IMR-90 (cell line): ENCODE measurements at places on chromosomes 1 and 21. TPM values are rescaled to one million over a fixed set of nuclear protein-coding genes. Genes with fewer than 3 reads are reported as not detected.
A peak's percentile ranks its signal among the peaks of the same experiment; 100 is the strongest.

DNA sequence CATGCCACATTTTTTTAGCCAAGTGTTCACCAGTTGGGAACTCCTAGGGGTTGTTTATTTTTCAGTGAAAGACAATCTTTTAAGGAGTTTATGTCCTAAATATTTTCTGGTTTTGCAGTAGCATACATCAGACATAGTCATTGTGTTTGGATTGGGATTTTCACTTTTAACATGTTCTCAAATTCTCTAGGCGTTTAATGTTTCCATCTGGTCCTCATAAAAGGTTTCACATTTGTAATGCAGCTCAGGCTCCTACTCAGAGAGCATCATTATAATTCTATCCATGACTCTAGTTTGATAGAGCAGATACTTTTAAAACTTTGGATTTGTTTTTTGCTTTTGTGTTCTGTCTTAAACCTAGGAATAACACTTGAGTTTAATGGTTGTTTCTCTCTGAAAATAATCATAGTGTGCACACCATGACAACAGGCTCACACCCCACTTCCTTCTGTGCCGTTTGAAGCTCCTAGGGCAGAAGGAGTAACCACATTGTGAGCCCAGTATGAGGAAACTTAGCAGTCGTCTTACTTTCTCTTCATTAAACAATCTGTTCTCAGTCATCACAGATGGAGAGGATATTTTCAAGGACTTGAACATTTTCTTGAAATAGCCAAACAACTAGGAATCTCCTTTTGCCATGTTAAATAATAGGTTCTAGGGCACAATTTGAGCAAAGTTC, 219.6 kb downstream of the PDE4B start:
- H3K27me3 ChIP-seq, result no peaks in the 10 kb centered on the region
- peak; percentile 37 for DNase-seq
- no peak overlapping the region for H3K4me3 ChIP-seq
- no peaks in the 10 kb centered on the region for H3K36me3 ChIP-seq
- no peaks in the 10 kb centered on the region for H3K4me1 ChIP-seq

GRCh38 chr1:100188617-100189016, 10.6 kb upstream of the LRRC39 start:
- peaks cover 5% of the 10 kb centered on the region for H3K4me1 ChIP-seq
- H3K36me3 ChIP-seq, result no peaks in the 10 kb centered on the region
- H3K4me3 ChIP-seq, result no peak overlapping the region
- H3K27me3 ChIP-seq, result no peaks in the 10 kb centered on the region

GRCh38 chr1:228315945-228316588, 90.6 kb downstream of the TRIM11 start:
- H3K27me3 ChIP-seq, result no peaks in the 10 kb centered on the region
- no peak overlapping the region for H3K4me3 ChIP-seq
- H3K4me1 ChIP-seq, result no peaks in the 10 kb centered on the region
- no peak for DNase-seq
- H3K36me3 ChIP-seq, result peaks cover 17% of the 10 kb centered on the region
- no peak overlapping the region for H3K27ac ChIP-seq

DNA sequence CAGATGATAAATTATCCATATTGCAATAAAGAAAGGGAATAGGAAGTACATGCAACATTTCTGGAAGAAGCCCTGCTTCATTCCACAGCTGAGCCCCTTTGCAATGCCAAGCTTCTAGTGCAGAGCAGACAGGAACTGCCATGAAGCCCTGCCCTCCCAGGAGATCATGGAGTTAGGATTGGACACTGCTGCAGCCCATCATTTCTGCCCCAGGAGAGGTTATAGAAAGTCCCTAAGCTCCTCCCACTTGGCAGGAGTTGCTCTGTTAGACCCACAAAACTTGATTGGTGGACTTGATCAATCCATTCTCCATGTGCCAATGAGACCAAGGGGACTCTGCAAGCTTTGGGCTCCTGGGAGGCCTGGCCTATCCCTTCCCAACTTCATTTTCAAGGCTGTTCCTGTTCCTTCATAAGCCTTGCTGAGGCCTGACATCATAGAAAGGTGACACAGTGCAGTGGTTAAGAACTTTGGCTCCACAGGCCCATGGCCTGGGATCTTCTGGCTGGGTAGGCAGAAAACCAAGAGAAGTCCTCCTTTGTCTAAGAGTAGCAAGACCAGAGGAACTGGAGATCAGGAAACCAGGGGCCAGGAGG, 1.3 kb upstream of the LAPTM5 start:
- no peaks in the 10 kb centered on the region for H3K36me3 ChIP-seq
- peaks cover 14% of the 10 kb centered on the region for H3K4me1 ChIP-seq
- H3K27me3 ChIP-seq, result peaks cover 3% of the 10 kb centered on the region; the same call in 1 of the 2 replicates
- no peak overlapping the region for H3K27ac ChIP-seq

MFAP2 gene
- total RNA-seq, result 2.5 and 3.9 TPM in 2 replicates

KCNK1 gene
- total RNA-seq, result 0.90 and 1.1 TPM in 2 replicates

DNA sequence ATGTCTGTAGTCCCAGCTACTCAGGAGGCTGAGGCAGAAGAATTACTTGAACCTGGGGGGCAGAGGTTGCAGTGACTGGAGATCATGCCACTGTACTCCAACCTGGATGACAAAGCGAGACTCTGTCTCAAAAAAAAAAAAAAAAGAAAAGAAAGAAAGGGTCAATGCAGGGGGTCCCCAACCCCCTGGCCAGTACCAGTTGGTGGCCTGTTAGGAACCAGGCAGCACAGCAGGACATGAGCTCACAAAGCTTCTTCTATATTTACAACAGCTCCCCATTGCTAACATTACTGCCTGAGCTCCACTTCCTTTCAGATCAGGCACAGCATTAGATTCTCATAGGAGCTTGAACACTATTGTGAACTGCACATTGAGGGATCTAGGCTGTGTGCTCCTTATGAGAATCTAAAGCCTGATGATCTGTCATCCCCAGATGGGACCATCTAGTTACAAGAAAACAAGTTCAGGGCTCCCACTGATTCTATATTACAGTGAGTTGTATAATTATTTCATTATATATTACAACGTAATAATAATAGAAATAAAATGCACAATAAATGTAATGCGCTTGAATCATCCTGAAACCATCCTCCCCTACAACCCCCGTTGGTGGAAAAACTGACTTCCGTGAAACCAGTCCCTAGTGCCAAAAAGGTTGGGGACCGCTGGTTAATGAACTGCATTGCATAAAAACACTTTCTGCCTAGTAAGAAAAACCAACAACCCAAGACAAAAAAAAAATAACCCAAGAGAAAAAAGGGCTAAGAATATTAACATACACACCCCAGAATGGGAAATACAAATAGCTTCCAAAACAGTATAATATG, 2.8 kb downstream of the ZBTB8OS start:
- no peak overlapping the region for H3K27ac ChIP-seq
- H3K36me3 ChIP-seq, result peaks cover 6% of the 10 kb centered on the region
- DNase-seq, result no peak
- H3K27me3 ChIP-seq, result no peaks in the 10 kb centered on the region
- H3K4me3 ChIP-seq, result no peak overlapping the region

DNA sequence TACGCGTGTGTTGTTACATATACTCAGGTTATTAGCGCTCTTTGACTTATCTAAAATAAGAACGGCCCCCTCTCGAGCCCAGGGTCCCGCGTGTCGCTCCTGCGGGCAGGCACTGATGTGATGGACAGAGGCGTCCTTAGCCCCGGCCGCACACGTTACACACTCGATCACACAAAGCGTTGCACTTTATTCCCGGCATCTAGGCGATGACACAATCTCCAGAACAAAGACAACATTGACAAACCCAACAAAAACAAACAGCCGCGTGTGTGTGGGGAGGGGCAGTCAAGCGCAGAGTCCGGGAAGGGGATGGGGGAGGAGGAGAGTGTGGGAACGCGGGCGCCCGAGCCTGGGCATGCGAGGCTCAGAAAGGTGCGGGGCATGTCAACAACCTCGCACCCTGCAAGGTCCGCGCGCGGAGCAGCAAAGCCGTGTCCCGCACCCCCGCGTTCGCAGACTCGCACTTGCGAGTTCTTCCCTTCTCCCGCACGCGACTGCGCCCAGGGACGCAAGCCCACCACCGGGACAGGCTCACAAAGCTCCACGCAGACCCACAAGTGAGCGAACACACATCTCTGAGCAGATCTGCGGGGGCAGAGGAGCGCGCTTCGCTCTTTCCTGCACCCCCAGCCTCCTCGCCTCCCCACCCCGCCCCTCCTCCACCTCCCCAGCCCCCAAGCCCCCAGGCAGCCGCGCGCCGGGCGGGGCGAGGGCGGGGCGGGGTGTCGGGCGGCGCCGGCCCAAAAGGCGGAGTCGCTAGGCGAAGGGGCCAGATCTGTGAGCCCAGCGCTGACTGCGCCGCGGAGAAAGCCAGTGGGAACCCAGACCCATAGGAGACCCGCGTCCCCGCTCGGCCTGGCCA, at the start of gene EFNA1:
EFNA1 (plus strand) TSS at position 772 of the 862 bp plus-strand sequence. CDS start 102 bp downstream, outside the sequence.
- peaks cover 42% of the 10 kb centered on the region for H3K27me3 ChIP-seq
- H3K4me3 ChIP-seq, result peak within 1 kb of the TSS; percentile 47
- no peak within 1 kb of the TSS; the same call in 1 of the 2 replicates for H3K27ac ChIP-seq
- peaks cover 2% of the 10 kb centered on the region; the same call in 1 of the 2 replicates for H3K36me3 ChIP-seq
- DNase-seq, result peak; percentile 57

GRCh38 chr1:60596791-60597750, 485.3 kb upstream of the NFIA start:
- H3K4me3 ChIP-seq, result no peak overlapping the region
- H3K36me3 ChIP-seq, result no peaks in the 10 kb centered on the region
- no peak for DNase-seq
- H3K27ac ChIP-seq, result no peak overlapping the region
- H3K27me3 ChIP-seq, result no peaks in the 10 kb centered on the region
- H3K4me1 ChIP-seq, result no peaks in the 10 kb centered on the region

GRCh38 chr1:162384116-162384515, 2.6 kb downstream of the C1orf226 start:
- H3K27me3 ChIP-seq, result peaks cover 24% of the 10 kb centered on the region
- no peaks in the 10 kb centered on the region for H3K4me1 ChIP-seq
- H3K27ac ChIP-seq, result no peak overlapping the region
